ENCODE measurements at places on chromosomes 2 and 18.

DNA sequence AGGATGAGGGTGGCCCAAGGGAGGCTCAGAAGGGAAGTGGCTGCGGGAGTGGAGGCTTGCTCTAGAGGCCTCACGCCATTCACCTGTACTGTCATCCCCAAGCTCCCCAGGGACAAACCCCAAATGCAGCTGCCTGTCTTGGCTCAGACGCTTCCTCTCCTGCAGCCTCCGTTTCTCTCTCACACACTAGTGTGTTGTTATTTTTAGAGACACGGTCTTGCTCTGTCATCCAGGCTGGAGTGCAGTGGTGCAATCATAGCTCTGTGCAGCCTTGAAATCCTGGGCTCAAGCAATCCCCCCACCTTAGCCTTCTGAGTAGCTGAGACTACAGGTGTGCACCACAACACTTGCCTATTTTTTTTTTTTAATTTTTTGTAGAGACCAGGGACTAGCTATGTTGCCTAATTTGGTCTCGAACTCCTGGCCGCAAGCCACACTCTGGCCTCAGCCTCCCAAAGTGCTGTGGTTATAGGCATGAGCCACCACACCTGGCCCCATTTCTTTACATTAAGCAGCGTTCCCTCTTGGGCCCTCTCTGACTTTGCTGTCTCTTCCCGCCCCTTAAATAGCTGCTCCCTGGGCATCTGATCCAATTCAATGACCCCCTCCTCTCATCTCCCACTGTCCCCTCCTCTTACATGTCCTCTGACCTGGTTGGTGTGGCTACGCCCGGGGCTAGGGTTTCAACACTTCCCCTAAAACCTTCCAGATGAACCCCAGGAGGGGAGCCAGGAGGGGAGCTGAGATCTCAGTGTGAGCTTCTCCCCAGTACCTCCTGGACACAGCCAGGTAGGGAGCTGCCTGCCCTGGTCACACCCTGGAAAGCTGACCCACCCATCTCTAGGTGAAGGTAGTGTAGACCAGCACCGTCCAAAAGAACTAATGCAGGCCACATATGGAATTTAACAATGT lies 24.0 kb upstream of the LOXHD1 start:
- no peak for DNase-seq

GRCh38 chr2:7736646-7737305 lies 819.6 kb downstream of the RNF144A start:
- no peak for DNase-seq

DNA sequence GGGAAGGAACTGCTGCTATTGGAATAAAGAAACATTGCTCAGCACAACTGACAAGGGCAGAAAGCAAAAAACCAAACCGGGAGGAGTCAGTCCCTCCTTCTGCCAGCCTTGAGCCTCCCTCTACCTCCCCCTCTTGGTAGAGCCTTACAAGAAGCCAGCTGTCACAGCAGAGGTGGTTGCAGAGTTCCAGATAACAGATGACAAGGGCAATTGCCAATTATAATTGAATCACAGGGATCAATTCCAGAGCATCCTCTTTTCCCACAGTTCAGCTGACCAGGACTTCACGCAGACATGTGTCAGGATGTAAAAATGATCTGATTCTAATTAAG lies 548.2 kb upstream of the LRRTM1 start:
- no peak for DNase-seq

DNA sequence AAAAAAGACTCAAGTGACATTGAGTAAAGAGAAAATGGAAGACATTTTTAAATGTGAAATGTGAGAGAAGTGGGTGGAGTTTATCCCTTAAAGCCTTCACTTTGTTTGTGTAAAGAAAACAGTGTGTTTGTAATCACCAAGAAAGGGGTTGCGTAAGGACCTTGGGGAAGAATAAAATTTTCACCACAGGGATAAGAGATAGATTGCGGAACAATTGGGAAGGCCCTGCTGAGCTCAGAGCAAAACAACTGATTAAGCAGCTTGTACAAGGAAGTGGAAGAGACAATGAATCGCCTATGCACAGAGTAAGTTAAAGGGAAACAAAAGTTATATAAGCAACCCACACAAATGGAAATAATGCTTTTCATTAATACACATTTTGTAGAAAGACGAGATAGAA lies 327.7 kb downstream of the RAD51AP2 start:
- no peak for DNase-seq

DNA sequence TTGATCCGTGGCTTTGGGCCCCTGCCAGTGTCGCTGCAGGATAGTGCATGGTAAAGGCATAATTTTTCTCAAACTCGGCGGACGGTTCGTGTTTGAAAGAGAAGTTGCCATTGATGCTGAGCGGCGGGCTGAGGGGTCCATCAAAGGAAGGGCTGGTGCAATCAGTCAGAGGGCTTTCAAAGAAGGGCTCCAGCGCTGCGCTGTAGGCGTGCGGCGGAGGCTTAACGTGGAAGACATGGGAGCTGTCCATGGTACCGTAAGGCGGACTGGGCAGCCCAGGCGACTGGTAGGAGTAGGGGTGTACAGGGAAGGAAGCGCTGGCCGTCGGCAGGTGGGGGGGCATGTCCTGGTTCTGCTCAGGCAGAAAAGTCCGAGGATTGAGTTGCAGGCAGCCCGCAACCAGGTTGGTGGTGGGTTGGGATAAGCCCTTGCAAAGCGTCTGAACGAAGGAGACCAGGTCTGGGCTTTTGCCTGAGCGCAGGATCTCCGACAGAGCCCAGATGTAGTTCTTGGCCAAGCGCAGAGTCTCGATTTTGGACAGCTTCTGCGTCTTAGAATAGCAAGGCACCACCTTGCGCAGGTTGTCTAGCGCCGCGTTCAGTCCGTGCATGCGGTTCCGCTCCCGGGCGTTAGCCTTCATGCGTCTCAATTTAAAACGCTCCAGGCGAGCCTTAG lies 2.3 kb downstream of the NEUROD1 start:
- peak; percentile 19 for DNase-seq

- no peak for DNase-seq
Observed at GRCh38 chr2:46805401-46805951, 110.1 kb downstream of the MCFD2 start.

GRCh38 chr18:25247725-25248124 lies 104.2 kb downstream of the ZNF521 start:
- no peak for DNase-seq

DNA sequence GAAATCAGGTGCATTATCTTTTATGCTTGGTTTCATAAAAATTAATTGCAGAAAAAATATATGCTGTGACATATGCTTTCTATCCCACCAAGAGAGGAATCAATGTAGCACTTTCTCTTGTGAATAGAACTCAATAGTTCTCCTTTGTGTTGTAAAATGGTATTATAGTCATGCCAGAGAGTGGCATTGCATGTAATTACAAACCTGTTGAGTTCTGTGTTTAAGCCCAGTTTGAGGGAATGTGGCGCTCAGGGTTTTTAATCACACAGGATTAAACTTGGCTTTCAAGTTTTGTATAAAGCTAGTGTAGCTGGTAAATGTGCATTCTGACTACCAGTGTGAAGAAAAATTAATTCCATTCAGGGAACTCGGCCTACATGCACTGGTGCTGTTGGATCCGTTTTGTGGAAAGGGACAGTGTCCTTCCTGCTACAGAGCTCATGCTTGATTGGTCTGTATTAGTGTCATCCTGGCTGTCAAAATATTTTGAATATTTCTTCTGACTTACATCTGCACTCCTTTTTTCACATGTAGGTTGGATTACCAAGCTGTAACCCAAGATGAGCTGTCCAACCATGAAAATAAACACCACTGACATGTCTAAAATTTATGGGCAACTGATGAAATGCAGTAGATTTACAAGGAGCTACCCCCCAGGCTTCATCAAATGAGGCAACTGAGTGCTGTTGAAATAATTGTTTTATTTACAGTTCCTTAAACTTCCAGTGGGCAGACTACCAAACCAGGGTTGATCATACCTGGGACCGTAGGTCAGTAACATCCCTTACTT lies 80.3 kb downstream of the SLC4A3 start:
- no peak for DNase-seq

DNA sequence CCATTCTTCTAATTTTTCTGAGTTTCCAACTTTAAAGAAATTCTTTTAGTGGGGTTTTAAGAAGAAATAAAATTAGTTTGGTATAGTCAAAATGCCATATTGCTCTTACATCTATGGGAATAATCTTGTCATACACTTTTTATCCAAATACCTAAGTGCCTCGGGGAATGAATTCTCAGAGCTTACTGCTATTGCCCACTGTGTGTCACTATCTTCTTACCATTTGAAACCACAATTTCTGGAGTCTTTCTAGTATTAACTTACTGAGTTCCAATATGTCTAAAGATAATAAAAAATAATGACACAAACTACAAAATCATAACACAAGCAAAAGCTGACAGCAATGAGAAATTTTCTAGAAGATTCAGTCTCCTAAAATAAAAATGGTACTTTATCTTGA lies 23.7 kb upstream of the DNAH6 start:
- DNase-seq, result no peak

DNA sequence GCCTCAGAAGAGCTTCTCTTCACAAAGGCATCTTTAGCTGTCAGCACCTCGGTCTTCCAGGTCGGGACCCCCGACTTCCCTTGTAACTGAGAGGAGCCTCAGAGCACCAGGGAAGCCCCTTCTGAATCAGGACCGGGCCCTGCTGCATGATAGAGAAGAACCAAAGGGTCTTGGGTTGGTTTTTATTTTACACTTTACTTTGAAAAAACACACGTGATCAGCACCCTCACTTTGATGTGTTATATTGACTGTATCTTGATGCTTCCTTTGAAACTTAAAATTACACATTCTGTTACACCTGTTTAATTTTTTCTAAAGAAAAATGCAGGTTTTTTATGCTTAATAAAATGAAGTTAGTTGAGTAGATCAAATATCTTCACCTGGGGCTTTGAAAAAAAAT lies 202.3 kb downstream of the FAM210A start:
- no peak for DNase-seq

DNA sequence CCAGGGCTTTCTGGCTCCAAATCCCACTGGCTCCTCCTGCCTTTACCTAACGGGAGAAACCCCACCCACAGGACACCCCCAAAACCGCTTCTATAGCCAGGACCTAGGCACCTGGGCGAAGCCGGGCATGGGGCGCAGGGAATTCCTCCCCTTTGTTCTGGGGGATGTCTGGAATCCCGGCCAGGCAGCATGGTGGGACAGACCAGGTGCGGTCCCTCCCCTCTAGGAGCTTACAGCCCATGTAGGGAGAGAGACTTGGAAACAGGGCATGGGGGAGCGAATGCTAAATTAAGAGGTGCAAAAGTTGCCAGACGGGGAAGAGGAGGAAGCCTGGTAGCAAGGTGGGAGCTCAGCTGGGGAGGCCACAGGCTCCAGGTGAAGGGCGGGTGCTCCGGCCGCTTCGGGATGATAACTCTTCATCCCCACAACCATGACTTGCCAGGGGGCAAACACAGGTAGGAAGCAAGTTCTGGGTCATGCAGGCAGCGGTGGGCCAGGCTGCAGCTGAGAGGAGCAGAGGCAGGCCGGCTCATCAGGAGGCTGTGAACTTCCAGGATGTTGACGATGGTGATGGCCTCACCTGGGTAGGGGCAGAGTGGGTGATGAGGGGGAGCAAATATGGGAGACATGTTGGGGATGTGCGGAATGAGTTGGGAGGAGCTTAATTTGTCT lies 1.3 kb downstream of the TMEM37 start:
- no peak for DNase-seq

DNA sequence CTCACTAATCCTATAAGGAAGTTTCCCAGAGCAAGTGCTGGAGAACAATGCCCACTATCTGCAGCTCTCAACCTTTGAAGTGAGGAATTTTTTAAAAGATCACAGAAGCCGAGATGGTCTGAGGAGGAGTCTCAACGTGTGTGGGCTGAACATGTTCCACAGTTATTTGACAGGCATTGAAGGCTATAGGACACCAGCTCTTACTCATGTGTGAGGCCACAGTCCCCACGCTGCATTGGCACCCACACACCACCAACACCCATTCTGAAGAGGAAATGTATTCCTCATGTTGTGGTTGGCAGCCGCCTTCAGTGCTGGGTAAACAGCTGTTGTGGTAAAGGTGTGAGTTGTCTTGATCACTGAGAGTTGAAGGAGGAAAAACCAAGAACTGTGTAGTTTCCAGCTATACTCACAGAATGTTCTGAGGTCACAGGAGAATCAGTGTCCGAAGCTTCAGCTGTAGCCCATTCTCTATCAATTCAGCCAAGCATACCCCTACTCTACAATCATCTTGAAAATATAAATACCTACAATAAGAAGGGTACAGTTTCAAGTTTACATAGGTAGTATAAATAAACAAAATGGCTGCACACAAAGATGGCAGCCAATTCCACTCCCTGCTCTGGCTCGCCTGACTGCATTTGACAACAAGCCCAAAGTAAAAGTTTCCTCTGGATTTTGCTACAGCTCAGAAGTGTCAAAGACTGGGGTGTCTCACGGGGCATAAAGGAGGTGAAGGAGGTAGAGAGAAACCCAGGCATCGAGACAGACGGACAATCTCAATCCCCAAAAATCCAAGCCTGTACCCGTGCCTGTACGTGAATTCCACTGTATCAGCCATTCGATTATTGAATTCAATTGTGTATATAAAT lies 12.1 kb downstream of the CD226 start:
- DNase-seq, result peak; percentile 57

- DNase-seq, result no peak
Observed at GRCh38 chr2:196406-196805, 67.4 kb downstream of the SH3YL1 start.

DNA sequence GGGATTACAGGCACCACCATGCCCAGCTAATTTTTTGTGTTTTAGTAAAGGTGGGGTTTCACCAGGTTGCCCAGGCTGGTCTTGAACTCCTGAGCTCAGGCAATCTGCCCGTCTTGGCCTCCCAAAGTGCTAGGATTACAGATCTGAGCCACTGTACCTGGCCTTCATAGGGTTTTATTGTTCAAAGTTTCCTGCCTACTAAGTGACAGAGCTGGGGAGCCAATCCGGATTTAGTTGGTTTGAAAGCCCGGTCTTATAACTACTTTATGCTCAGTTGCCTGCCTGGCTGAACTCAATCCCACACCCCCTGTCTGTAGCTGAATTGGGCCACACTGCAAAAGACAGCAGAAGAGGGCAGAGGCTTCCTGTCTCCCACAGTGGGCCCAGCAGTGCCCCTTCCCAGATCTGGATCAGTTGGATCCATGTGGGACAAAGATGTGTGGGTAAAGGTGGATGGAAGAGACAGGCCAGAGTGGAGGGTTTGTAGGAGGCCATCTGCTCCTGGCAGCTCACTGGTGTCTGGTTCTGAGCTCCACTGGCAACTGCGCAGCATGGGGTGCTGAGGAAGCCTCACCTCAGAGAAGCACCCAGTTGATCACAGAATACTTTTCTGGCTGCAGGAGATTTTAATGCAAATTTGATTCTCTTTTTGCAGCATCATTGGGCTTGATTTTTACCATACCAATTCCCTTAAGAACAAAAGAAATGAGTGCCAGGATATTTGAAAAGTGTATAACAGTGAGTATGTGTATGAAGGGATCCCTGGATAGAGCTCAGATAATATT lies 144.9 kb downstream of the DDX1 start:
- DNase-seq, result no peak

- DNase-seq, result no peak
Observed at GRCh38 chr2:64722291-64723044, 68.8 kb upstream of the SERTAD2 start.
